Inflammatory macrophage (primary cell): ENCODE measurements at places on chromosomes 12 and 14.
A peak's percentile ranks its signal among the peaks of the same experiment; 100 is the strongest.

DNA sequence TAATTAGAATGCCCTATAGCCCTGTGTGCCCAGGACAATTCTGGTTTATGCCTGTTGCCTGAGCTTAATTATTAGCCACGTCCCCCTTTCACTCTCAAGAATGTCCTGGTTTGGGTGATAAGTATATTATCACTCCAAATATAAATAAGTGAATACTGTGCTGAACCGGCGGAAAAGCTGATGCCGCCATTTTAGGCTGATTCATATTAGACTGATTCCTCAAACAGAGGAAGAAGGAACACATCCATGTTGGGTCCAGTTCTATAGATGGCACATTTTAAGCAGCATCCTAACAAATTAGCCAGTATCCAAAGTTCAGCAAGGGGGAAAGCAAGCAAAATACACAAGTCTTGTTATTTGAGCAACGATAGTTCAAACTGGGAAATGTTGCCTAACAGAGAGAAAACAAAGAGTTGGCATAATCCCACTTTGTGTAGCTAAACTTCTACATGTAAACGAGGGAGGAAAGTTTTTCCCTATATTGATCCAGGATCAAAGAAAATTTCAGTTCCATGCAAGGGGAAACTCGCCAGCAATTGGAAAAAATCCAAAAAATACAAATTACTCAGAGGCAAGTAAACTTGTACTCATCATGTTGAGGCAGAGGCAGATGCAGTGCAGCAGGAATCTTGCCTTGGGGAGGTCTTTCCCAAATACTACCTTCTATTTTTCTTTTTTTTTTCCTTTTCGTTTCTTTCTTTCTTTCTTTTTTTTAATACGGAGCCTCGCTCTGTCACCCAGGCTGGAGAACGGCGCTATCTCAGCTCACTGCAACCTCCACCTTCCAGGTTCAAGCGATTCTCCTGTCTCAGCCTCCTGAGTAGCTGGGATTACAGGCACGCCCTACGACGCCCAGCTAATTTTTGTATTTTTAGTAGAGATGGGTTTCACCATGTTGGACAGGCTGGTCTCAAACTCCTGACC is 96.2 kb downstream of the ITPR2 start:
- no peak for DNase-seq

DNA sequence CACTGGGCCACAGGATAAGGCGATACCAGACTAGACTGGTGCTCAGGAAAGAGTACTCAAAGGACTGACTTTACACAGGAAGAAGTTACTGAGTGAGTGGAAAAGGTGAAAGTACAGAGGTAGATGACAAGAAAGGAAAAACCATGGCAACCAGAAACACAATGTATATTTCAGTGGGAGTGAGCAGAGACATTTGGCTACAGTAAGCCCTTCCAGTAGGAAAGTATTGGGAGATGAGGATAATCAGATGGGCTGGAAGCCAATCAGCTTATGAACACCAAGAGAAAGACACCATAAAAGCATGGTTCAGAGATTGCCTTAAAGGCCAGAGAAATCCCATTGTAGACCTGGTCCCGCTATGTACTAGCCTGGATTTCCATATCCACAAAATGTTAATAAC is 51.6 kb downstream of the TMTC1 start:
- no peak for DNase-seq

- no peak for DNase-seq
These were observed 70.7 kb upstream of the PSMA6 start for GRCh38 chr14:35221462-35221861.

DNA sequence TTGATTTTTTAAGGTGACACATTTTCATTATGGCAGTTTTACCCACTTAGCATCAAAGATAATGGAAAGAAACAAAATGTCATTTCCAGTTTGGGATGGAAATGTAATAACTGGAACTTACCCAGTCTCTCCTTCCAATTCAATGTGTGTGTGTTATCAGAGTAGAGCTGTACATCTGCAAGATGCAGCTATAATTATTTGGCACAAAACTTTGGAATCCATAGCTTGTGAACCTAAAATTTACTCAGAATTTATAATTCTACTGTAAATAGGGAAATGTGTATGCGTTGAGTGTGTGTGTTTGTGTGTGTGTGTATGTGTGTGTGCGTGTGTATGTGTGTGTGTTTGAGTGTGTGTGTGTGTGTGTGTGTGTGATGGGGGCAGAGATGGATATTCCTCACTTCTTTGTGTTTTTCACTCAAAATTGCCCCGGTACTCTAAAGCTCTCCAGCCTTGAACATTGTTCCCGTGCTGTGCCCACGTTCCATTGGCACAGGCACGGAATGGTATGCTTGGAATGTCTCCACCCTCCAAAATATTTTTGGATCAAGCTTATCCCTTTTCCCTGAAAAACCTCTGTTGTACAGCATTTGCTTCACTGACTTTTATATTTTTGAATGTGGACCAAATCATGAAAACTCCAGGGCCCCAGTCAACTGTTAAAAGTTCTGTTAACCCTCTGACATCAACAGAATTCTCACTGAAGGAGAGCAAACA is 150.2 kb upstream of the BMP4 start:
- no peak for DNase-seq

DNA sequence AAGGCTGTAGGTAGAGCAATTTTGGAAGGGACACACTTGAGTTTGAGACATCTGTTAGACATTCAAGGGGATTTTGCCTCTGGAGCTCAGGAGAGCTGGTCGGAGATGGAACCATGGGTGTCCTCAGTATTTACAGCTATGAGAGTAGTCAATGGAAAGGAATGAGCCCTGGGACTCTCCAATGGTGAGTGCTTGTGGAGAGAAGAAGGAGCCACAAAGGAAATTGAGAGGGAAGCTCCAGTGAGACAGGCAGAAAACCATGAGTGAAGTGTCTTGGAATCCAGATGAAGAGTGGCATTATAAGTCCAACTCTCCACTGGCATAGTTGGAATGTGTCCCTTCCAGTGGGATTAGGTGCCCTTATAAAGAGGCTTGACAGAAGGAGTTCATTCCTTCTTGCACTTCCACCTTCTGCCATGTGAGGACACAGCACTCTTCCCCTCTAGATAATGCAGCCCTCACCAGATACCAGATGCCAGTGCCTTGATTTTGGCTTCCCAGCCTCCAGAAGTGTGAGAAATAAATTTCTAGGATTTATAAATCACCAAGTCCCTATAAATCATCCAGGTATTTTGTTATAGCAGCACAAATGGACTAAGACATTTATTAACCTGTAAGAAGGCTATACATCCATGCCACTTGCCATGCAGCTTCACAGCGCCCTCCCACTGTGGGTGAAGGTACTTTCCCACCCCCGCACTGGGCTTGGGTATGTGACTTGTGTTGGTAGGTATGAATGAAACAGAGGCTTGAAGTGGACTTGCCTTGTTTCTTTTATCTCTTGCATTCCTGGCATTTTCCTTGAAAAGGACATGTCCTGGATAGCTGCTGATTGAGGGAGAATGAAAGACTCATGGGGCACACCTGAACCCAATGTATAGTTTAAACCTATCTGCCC is 27.3 kb downstream of the LLPH start:
- DNase-seq: no peak

GRCh38 chr12:124026755-124027745 is 54.0 kb downstream of the ZNF664 start:
- peak; percentile 76 for DNase-seq

- no peak for DNase-seq
These were observed 16.1 kb downstream of the INF2 start for GRCh38 chr14:104705340-104706047.

- no peak for DNase-seq
These were observed 220.5 kb downstream of the PELI2 start for GRCh38 chr14:56338674-56339073.

DNA sequence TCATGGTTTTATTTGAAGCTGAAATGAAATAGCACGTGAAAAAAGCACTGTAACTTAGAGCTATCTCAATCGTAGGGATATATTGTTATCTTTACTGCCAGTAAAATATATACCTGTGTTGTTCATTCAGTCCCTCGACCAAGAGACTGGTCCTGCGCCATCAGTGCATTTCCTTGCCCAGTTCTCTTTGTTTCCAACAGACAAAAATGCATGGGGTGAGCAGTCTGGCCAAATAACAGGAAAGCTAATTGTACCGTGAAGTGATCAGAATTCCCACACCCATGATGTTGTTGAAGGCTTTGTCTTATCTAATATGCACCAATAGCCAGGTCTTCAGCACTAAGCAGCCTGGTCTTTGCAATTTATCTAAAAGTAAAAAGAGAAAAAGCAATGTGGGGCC is 477.1 kb upstream of the GARIN6 start:
- DNase-seq: no peak

DNA sequence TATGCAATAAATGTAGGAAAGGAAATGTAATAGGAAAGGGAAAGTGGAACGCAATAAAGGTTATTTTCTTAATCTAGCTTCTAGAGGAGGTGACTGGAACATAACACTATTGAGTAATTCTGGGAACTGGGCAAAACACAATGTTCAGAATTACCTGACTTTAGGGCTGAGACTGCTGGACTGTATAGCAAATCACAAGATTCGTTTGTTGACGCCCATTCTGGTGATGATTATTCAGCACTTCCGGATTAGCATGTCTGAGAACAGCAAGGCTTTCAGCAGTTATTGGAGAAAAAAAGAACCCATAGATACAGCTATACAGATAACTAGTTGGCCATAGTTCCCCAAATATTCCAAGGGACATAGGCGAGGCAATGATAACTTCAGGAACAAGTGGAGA is 2.3 kb upstream of the KLRD1 start:
- no peak for DNase-seq

DNA sequence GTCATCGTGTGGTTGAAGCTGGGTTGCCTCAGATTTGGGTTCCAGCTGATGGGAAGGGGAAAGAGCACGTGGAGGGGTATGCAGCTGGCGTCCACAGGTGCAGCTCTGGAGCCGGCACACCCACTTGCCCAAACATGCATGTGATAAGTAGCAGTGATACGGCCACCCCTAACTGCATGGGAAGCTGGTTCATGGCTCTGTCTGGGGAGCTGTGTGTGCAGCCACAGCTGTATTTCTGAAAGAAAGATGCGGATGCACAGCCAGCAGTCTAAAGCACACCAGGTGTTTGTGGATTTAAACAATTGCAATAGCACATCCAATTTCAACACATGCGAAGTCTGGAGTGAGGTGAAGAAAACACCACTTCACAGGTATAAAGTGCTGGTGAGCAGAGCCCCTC is 181.4 kb downstream of the EFCAB11 start:
- no peak for DNase-seq

DNA sequence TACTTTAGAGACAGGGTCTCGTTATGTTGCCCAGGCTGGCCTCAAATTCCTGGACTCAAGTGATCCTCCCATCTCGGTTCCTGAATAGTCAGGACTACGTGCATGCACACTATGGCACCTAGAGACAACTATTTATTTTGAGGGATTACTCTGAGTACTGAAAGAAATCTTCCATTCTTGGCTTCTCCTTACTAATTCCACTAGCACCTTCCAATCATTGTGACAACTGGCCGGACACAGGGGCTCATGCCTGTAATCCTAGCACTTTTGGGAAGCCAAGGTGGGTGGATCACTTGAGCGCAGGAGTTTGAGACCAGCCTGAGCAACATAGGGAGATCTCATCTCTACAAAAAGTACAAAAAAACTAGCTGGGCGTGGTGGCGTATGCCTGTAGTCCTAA is 42.1 kb upstream of the MTERF2 start:
- no peak for DNase-seq

GRCh38 chr12:40015345-40015744 is 90.5 kb downstream of the SLC2A13 start:
- no peak for DNase-seq

- no peak for DNase-seq
These were observed 1485.4 kb upstream of the TMEM132C start for GRCh38 chr12:126781593-126781992.

GRCh38 chr12:18998343-18999261 is 130.9 kb upstream of the PLEKHA5 start:
- DNase-seq: no peak

DNA sequence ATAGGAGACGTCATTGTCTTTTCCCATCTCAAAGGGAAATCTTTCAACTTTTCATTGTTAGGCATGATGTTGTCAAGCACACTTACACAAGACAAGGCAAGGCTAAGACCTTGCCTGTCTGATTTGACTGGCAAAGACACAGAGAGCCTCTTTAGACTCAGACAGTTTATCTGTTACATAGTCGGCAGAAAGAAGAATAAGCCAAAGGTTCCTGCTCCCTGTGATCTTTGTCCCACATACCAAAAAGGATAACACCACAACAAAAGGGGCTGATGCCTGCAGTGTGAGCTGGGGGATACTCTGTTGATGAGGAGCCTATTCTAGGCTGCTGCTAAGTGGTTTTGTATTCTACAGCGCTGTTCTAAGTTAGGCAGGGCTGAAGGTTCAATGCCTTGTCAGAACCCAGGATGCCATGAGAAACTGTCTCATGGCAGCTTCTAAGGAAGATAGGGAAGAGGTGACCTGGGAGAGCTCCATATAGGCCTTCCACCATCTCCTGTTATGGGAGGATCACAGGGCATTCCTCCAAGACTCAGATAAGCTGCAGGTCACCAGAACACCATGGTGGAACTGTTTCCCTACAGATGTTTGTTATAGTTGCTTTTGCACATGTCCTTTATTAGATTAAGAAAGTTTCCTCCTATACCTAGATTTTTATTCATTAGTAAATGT is 12.7 kb downstream of the ERC1 start:
- no peak for DNase-seq

DNA sequence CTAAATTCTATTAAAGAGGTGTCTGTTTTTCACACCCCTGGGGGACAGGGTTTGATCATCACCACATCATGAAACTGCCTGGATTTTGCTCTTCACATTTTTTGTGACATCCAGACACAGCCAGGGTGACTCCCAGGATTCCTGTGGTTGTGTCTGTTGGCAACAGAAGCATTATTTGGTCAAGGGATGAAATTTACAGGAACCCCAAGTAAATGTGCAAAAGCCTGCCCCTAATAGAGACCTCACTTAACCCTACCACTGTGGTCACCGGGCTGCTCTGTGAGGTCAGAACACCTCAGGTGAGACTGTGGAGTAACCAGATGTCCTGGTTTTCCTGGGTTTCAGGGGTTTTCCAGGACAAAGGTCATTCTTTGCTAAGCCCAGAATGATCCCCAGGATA is 103.8 kb downstream of the DAD1 start:
- no peak for DNase-seq

- DNase-seq: peak; percentile 72
These were observed 83.6 kb downstream of the PPFIBP1 start for GRCh38 chr12:27607591-27607990.

- DNase-seq: peak; percentile 65
These were observed 28.4 kb upstream of the MON2 start for GRCh38 chr12:62438098-62438692.

GRCh38 chr12:130557201-130557600 is 158.9 kb downstream of the RIMBP2 start:
- DNase-seq: no peak

DNA sequence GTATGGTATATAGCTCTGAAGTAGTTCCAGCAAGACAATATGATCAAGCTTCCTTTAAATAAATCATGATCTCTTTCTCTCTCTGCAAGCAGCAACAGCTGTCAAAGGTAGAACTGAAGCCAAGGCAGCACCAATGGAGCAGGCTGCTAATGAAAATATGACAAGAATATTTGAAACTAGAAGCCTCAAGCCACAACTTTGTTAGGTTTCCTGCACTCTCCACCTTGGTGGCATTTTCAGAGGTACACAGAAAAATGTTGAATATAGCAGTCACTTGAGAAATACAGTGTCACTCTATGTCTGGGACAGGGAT is 43.8 kb upstream of the PSMA6 start:
- DNase-seq: no peak
